ENCODE measurements at places on chromosomes 12 and 14.

DNA sequence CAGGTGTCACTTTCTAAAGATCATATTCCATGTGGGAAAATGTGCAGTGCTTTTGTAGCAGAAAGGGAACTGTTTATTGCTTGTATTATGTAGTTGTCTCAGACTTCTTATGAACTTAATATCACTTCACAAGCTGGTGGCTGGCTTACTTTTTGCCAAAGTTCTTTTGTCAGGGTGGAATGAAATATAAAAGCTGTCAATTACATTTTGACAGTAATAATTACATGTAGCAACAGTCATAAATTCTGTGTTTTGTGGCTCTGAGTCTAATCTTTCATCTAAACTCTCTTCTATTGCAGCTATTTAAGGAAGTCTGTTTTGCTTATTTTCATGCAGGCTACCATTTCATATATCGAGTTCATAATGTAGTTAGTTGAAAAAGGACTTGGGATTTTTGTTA is 106.6 kb downstream of the OTOGL start:
- DNase-seq: no peak

DNA sequence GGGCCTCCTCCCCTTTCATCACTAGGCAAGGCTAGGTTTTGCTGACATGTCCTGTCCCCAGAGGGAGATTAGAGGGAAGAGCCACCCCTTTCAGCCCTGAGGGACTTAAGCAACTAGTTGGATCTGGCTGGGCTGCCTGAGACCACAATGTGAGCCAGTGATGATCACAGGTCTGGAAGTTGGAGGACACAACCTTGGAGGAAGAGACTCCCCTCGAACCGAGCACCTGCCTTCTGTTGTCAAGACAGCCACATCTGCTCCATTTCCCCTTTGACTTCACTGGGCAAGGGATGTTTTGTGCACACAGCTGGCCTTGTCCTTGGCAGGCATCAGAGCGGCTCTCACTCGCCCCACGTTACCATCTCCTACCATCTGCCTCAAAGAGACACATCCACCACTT is 31.4 kb downstream of the MVK start:
- DNase-seq: peak; percentile 50

DNA sequence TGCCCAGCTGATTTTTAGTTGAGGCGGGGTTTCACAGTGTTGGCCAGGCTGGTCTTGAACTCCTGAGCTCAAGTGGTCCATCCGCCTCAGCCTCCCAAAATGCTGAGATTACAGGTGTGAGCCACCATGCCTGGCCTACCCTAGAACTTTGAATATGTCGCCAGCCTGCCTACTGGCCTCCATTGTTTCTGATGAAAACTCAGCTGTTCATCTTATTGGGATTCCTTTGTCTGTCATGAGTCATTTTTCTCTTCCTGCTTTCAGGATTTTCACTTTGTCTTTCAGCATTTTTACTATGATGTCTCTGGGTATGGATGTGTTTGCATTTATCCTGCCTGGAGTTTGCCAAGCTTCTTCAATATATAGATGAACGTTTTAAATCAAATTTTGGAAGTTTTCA is 8.1 kb upstream of the B3GNT4 start:
- no peak for DNase-seq

DNA sequence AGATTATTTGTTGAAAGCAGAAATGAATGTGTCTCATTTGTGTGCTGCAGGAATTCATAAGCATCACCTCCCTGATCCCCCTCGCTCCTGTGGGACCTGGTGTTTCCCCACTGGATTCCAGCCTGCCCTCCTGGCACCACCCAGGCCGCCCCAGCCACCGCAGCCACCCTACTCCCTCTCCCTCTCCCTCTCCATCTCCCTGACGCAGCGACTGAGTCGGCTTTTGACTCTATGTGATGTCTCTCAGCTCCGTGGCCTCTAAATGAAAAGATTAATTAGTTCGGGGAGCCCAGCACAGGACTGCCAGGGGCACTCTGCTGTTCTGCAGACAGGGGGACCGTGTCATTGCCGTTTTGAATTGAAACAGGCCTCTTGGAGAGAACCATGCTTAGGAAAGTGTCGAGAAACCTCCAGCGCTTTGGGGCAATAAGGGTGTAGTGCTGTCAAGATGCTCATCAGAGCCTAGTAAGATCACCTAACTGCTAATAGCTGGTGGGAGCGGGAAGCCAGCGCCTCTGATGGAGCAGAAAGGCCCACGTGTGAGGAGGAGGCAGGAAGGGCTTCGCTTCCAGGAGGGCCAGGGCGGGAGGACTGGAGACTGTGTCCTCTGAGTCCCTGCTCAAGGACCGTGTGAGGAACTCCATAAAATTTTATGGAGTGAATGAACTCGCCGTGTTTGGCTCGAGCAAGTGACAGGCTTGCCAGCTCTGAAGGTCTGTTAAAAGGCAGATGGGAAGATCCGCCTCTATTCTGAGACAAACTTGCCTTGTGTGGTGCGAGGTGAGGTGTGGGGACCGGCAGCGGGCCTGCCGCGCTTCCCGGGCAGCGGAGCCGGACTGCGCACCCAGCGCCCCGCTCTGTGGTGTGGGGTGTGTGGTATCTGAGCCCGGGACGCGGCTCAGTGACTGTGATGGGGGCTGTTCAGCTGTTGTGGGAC is 157.4 kb upstream of the C14orf180 start:
- no peak for DNase-seq

DNA sequence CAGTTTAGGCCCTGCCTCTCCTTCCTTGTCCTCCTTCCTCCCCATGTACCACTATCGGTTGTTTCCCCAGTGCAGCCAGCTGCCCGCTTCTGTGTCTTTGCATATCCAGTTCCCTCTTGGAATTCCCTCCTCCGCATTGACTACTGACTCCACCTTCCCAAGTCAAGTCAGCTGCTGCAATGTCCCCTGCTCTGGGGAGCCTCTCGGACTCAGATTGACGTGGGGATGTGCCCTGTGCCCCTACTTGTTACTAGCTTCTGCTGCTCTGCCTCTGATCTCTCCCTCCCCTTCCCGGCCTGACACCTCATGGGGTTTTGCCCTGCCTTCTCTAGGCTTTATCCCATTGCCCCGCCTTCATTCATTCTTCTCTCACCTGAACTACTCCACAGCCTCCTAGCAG is 2.1 kb upstream of the CD9 start:
- no peak for DNase-seq

DNA sequence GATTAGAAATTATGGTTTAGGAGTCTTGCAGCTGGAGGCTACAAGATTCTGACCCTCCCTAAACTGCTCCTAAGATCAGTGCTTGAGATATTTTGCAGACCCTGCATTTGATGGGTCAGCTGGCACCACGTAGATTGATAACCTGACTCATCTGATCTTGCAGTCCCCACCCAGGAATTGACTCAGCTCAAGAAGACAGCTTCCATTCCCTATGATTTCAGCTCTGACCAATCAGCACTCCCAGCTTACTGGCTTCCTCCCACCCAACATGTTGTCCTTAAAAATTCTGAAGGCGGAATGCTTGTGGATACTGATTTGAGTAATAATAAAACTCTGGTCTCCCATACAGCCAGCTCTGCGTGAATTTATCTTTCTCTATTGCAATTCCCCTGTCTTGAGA is 23.2 kb upstream of the MTHFD1 start:
- DNase-seq: no peak

- DNase-seq: no peak
These were observed 60.7 kb downstream of the SSPN start for GRCh38 chr12:26255893-26256645.

DNA sequence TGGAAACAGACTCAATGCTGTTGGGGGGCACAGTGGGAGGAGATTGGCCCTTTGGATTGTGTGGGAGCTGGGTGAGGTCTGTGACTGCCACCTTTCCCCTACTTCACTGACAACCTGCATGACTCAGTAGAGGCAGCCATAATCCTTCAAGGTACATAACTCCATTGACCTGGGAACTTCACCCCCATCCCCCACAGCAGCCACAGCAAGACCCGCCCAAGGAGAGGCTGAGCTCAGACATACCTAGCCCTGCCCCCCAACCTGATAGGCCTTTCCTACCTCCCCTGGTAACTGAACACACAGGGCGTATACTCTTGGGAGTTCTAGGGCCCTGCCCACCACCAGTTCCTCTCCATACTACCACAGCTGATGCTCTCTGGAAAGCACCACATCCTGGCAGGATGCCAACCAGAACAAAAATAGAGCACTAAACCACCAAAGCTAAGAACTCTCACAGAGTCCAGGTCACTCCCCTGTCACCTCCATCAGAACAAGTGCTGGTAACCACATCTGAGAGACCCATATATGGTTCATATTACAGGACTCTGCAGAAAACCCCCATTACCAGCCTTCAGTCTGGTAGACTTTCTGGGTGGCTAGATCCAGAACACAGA is 703.9 kb downstream of the FSCB start:
- DNase-seq: no peak

- no peak for DNase-seq
These were observed 71.8 kb downstream of the CACNA1C start for GRCh38 chr12:2124466-2125023.

GRCh38 chr12:96652870-96653269 is 163.5 kb downstream of the CFAP54 start:
- no peak for DNase-seq

DNA sequence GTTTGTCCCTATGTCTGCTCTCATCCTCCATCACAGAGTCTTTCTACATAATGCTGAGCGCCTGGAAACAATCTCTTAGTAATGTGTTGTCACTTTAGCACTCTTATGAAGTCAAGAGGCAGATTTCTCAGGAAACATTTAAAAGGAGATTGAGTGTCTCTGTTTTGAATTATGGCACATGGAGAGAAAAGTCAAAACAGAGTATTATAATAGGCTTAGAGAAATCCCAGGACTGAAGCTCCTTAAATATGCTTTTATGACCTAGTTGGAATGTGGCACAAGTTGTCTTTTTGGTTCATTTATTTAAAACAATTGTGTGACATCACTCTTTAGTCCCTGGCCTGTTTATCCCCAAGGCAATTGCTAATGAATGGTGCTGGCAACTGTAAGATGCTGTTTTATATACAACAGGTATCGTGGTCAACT is 117.8 kb upstream of the HIF1A start:
- DNase-seq: no peak

- peak; percentile 80 for DNase-seq
These were observed 61.9 kb downstream of the SMUG1 start for GRCh38 chr12:54126696-54127537.

GRCh38 chr12:56451147-56451546 is 1.9 kb upstream of the TIMELESS start:
- no peak for DNase-seq

DNA sequence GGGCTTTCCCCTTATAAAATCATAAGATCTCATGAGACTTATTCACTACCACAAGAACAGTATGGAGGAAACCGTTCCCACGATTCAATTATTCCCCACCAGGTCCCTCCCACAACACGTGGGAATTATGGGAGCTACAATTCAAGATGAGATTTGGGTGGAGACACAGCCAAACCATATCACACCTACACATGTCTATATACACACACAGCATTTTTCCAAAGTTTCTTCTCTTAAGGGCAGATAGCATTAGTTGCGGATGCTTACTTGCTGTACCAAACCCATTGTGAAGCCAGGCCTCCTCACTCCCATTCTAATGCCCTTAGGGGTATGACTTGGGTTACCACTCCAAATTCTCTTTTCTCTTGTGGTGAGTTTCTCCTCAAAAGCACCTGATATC is 104.1 kb upstream of the RAP1B start:
- no peak for DNase-seq

- DNase-seq: no peak
These were observed 1.8 kb downstream of the DCN start for GRCh38 chr12:91180582-91181395.

- DNase-seq: no peak
These were observed 259.7 kb downstream of the AACS start for GRCh38 chr12:125324861-125325490.

DNA sequence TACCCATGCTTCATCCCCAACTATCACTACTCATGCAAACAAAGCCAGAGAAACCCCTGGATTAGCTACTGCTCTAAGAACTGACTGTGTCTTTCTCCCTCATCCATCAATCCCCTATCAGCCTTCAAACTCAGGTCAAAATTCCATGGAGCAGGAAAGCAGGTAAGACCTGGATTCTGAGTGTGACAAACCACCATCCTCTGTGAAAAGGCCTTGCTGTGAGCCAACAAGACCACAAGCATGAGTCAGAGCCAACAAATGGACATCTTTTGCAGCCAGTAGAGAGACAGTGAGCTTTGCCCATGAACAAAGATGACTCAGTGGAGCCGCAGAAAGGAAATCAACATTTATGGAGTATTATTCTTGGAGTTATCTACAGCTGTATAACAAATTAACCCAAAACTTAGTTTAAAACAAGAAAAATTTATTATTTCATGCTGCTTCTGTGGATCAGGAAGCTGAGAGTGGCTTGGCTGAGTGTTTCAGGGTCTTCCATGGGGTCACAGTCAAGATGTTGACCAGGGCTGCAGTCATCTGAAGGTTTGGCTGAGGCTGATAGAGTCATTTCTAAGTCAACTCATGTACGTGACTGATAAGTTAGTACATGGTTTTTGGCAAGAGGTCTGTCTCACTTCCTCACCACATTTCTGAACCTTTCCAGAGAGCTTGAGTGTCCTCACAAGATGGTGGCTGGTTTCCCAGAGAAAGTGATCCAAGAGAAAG is 61.1 kb downstream of the PITPNM2 start:
- DNase-seq: no peak

- no peak for DNase-seq
These were observed 81.0 kb downstream of the CCDC92 start for GRCh38 chr12:123891516-123892179.

DNA sequence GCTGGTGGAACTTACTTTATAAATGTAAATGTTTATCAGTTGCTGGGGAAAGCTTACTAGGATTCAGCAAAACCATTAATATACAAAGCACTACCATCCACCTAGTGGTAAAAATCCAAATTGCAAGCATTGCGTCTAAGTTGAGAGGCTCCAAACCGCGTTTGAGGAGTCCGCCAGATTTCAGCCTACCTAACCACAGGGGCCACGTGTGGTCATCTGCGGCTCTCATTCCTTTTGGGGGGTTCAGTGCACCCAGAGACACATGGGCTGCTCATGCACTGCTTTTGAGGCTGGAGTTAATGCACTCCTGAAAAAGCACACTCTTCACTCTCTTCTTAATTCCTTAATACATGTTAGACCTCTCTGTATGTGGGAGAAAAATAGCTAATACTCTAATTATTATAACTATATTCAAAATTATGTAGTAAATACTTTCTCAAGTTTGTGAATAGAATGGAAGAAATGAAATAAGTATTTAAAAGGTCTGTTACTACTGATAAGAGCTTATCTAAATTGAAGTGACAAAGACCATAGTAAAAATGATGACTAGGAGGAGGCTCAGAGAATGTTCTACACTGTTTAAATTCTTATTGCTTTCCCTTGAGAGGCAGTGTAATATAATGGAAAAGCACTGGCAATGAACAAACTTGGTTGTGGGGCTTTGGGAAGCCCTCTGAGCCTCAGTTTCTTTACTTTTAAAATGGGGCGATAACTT is 41.4 kb upstream of the MANSC4 start:
- no peak for DNase-seq

- DNase-seq: no peak
These were observed 57.5 kb downstream of the CCNK start for GRCh38 chr14:99538733-99539132.

DNA sequence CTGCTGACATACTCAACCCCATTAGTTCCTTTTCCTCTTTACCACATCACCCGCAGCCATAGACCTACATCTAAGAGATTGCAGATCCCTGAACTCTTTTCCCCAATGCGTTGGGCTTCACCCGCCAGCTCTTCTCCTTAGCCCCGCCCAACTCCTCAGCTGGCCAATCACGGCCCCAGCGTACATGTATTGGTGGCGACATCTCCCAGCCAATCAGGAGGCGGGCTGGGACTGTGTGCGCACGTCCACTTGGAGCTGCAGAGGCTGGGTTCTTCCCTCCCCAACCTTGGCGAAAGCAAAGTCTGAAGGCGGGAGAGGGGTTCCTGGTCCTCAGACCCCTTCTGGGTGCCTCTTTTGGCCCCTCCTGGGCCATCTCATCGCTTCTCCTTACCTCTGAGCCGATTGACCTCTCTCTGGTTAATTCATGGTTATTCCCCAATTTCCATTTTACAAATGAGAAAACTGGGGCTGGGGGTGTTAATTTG is 11.0 kb downstream of the PDE1B start:
- DNase-seq: no peak
